ENCODE measurements at places on chromosomes 3 and 15. TPM values are rescaled to one million over a fixed set of nuclear protein-coding genes. Genes with fewer than 3 reads are reported as not detected.

- DNase-seq: no peak
These were observed 208.4 kb upstream of the KBTBD8 start for GRCh38 chr3:66789580-66790237.

- DNase-seq: no peak
These were observed 418.9 kb upstream of the TPRG1 start for GRCh38 chr3:188752850-188753249.

DNA sequence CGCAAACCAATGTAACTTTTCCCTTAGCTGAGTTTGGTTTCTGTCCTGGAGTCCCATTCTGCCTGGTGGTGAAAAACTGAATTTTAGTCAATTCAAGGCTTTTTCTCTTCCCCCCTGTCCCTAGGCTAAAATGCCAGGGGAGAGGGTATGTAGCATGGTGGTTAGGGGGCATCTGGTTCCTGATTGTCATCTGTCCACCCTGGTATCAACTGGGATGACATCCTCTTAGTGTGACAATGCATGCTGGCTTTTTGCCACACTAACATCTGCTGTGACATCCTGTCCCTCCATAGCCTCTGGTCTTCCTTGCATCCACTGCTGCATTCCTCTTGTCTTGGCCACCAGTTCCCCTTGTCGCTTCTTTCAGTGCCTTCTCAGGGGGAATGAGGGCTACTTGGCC lies 73.7 kb downstream of the ABHD5 start:
- no peak for DNase-seq

GRCh38 chr3:108300103-108300849 lies 3.9 kb downstream of the HHLA2 start:
- no peak for DNase-seq

- peak; percentile 51 for DNase-seq
These were observed 40.9 kb upstream of the RNU6-1 start for GRCh38 chr15:67880651-67881182.

- no peak for DNase-seq
These were observed 383.7 kb downstream of the MFSD1 start for GRCh38 chr3:159185443-159186050.

GRCh38 chr15:28923726-28924280 lies 38.0 kb downstream of the APBA2 start:
- DNase-seq: no peak

DNA sequence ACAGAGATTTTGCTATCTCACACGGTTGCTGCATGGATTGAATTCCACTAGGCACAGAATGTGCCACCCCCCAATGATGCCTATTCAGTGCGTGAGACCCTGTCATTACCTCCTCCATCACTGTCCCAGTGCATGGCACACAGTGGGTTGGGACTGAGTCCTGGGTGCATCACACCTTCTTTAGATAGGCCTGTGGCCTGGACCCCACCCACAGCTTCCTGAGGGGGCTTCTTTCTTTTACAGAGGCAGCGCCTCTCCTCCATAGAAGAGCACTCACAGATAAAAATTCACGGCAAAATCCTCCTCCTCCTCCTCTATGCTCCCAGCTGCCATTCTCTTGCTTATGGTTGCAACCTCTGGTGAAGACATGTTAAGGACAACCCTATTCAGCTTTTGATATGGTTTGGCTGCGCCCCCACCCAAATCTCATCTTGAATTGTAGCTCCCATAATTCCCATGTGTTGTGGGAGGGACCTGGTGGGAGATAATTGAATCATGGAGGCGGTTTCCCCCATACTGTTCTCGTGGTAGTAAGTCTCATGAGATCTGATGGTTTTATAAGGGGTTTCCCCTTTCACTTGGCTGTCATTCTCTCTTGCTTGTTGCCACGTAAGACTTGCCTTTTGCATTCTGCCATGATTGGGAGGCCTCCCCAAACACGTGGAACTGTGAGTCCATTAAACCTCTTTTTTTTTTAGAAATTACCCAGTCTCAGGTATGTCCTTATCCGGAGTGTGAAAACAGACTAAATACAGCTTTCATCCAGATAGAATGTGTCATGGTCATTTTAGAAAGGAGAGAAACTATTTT lies 147.6 kb downstream of the KLF13 start:
- peak; percentile 29 for DNase-seq

DNA sequence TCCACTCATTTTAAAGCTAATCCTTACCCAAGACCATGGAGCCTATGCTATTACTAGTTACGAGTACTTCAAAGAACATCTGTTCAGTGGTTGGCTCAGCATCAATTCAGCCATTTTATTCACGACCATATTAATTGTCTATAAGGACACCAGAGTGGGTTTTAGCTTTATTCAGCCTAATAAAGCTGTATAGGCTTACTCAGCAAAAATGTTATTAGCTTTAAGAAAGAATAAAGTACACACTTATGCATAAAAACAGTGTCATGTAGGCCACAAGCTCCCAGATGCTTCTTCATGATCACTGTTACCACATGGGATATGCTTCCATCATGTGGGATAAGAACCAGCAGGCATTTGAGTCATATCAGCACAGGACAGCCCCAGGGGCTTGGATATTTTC lies 87.4 kb upstream of the GPR149 start:
- no peak for DNase-seq

DNA sequence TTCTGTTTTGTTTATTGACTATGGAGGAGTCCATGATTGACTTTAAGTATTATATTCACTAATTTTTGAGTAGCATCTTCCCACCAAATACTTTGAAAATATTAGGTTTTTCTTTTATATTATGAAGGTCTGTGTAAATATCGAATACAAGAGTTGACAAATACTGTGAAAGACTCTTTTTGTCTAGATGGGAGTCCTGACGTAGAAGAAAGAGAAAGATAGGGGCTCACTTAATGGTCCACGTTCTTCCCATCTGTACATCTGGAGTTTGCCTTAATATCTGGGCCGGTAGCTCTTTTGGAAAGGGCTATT lies 7.8 kb upstream of the UTS2B start:
- DNase-seq: no peak

- no peak for DNase-seq
These were observed 203.8 kb downstream of the TCF12 start for GRCh38 chr15:57122080-57122840.

Gene GALNT15
- 15.5 TPM for total RNA-seq

Gene CLDN16
- 1.1 TPM for total RNA-seq

Gene EPB42
- not detected for total RNA-seq

Gene BTLA
- total RNA-seq: 0.91 TPM

Gene LMAN1L
- total RNA-seq: not detected

Gene CHRNA5
- total RNA-seq: 4.0 TPM

Gene CSPG5
- total RNA-seq: not detected

Gene KCNMB2
- total RNA-seq: not detected

Gene GNAT1
- not detected for total RNA-seq

All from ureter (tissue), 1 donor.